ENCODE measurements at places on chromosomes 6 and 20.

DNA sequence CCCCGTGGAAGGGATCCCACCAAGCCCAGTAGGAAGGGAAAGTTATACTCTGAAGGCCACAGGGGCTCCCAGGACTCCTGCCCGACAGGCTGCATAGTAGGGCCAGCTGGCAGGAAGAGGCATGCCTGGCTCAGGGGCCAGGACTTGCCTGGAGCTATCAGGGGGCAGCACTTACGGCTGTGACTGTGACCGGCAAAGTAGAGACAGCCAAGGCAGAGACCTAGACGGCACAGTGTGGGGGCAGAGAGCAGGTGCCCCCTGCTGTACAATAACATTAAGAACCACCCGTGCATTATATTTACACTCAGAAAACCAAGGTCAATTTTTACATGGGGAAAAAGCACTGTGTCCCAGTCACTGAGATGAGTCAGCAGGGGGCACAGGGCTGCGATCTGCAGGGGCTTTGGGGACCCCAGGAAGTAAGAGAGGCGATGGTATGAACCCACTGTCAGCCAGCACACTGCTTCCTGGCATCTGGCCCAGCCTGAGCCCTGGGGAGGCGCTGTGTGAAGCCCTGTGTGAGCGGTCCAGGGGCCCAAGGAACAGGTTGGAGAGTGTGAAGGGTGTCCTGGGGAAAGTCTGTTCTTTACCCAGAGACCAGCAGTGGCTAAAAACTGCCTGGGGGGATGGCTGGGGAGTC lies 9.9 kb downstream of the CCDC167 start:
- H3K4me3 ChIP-seq = no peak overlapping the region
- no peak for DNase-seq
- H3K27me3 ChIP-seq = no peaks in the 10 kb centered on the region

GRCh38 chr6:117947234-117947633 lies 40.2 kb downstream of the SLC35F1 start:
- H3K4me3 ChIP-seq = no peak overlapping the region
- no peak for DNase-seq
- no peaks in the 10 kb centered on the region for H3K27me3 ChIP-seq
- H3K27ac ChIP-seq = no peak overlapping the region

DNA sequence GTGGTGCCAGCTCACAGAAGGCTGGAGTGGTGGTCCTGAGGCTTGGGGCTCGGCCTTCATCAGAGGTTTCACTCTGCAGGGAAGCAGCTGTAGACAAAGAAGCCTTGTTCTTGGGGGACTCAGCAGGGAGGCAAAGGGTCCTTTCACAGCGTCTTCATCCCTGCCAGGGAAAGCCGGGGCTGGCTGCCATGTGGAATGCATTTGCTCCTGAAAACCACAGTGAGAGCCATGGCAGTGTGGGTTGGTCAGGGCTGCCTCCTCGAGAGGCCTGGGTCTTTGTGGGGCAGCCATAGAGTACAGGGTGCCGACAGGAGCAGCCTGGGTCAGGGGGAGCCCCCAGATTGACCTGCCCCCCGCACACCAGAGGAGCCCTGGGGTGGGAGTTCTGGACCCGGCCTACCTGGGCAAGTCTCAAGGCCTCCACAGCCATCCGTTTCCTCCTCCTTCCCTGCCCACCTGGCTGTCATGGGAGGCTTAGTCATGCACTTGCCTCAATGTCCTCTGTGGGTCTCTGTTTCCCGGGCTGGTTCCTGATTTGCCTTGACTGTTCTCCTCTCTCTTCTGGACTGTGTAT lies 144.0 kb downstream of the CDC5L start:
- H3K27me3 ChIP-seq = no peaks in the 10 kb centered on the region
- no peak overlapping the region for H3K4me3 ChIP-seq
- H3K4me1 ChIP-seq = no peaks in the 10 kb centered on the region
- DNase-seq = no peak
- H3K27ac ChIP-seq = no peak overlapping the region
- H3K36me3 ChIP-seq = no peaks in the 10 kb centered on the region

GRCh38 chr6:148287623-148288333 lies 54.9 kb upstream of the SASH1 start:
- no peaks in the 10 kb centered on the region for H3K36me3 ChIP-seq
- DNase-seq = no peak
- peaks cover 12% of the 10 kb centered on the region for H3K4me1 ChIP-seq
- no peaks in the 10 kb centered on the region for H3K27me3 ChIP-seq
- no peak overlapping the region for H3K4me3 ChIP-seq
